ENCODE measurements at places on chromosomes 5 and 9.

- no peak for DNase-seq
These were observed 147.8 kb downstream of the TMEM38B start for GRCh38 chr9:105842023-105842644.

DNA sequence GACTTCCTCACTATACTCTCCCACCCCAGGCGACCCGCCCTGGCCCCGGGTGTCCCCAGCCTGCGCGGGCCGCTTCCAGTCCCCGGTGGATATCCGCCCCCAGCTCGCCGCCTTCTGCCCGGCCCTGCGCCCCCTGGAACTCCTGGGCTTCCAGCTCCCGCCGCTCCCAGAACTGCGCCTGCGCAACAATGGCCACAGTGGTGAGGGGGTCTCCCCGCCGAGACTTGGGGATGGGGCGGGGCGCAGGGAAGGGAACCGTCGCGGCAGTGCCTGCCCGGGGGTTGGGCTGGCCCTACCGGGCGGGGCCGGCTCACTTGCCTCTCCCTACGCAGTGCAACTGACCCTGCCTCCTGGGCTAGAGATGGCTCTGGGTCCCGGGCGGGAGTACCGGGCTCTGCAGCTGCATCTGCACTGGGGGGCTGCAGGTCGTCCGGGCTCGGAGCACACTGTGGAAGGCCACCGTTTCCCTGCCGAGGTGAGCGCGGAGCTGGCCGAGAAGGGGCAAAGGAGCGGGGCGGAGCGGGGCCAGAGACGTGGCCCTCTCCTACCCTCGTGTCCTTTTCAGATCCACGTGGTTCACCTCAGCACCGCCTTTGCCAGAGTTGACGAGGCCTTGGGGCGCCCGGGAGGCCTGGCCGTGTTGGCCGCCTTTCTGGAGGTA is 2.1 kb downstream of the CA9 start:
- no peak for DNase-seq

GRCh38 chr5:118531276-118531675 is 457.1 kb downstream of the DTWD2 start:
- no peak for DNase-seq

DNA sequence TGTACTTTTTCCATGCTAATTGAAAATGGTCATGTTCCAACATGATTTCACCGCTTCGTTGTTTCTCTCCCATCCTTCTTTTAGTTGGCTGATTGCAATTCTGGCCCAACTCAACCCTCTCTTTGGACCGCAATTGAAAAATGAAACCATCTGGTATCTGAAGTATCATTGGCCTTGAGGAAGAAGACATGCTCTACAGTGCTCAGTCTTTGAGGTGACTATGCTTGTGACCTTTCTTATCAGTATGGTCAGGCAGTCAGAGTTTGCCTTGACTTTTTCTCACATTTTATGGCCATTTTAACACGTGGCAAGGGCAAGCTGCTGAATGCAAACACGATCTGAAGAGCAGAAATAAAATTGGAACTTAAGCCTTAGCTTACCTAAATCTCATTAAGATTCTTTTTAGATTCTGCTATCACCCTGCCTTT is 36.0 kb upstream of the CREBRF start:
- DNase-seq: no peak

DNA sequence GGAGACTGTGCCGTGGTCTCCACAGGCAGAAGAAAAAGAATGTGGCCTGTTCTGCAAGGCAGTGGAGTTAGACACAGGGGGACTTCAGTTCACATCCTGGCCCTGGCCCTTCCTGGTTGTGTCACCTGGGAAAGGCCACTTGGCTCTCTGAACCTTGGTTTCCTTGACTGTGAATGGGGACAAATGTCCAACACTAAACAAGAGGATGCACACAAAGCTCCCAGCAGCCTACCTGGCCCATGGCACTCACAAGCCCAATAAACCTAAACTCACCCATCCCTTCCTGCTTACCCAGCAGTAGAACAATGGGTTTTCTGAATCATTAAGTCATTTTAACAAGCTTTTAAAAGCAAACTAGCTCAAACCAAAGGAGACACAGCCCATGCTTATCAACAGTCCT is 103.9 kb downstream of the FRMD3 start:
- DNase-seq: no peak

- no peak for DNase-seq
These were observed 66.2 kb downstream of the PLPPR1 start for GRCh38 chr9:101094686-101095085.

DNA sequence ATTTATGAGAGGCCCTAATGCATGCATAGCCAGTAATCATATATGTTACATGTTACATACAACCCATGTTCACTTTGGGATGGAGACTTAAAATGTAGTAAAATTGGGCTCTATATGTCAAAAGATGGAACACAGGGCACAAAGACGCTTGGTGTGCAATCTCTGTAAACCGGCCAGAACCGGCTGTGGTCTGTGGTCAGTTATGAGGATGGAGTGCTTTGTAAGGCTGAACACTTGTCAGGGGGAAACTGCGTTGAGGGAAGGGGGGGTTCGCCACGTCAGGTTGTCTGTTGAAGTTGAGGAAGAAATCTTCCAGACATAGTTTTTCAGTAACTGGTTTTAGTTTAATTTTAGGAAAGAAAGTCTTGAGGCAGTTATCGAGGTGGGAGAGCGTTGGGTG is 2.7 kb upstream of the CKMT2 start:
- no peak for DNase-seq

DNA sequence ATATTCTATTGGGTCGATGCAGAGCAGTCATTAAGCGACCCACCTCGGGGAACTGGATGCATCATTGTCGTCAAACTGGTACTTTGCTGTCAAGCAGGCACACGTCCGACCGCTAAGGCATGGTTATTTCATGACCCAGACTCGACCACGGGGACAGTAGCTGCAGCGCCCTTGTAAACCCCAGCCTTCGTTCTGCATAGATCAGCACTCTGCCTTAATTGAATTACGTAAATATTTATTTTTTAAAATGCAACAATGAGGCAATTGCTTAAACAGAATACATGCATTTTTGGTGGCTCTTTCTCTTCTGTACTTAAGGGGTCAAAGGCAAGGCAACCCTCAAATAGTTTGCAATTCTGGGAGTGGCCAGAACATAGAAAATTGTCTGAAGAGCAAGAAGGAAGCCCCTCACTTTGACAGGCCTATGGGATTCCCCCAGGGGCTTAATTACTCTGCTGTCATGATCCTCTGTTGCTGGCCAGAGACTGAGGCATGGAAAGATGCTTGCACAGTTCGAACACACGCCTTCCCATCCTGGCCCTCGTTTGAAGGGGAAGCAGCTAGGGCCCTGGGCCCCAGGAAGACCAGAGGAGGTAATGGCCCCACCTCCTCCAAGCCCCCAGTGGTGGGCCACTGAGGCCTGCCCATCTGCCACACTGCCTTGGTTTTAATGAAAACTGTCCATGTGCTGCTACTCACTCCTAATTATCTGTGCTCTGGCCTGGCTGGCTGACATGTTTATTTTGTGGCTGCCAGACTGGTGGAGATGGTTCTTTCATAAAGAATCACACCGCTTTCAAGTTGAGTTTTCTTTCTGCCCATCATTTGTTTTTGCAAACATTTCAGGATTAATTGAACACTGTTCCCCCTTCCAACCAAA is 169.7 kb upstream of the MAST4 start:
- DNase-seq: no peak

GRCh38 chr5:132776131-132776937 is 705 bp downstream of the SEPTIN8 start:
- no peak for DNase-seq

DNA sequence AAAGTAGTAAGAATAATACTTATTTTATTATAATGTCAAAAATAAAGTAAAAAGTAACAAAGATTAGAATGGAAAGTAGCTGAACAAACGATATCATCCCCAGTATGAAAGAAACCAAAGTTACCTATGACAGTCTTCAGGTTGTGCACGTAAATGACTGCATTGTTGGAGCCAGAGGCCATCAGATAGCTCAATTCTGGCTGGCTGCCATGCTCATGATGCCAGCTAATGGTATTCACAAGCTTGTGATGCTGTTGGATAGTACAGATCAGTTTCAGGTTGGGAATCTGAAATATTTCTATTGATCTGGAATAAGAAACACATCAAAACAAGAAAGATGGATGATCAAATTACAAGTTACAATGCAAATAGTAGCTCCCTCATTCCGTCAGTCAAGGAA is 21.1 kb downstream of the GEMIN5 start:
- no peak for DNase-seq

GRCh38 chr9:136309101-136309801 is 5.4 kb upstream of the CCDC187 start:
- no peak for DNase-seq

GRCh38 chr5:154467655-154468354 is 10.2 kb downstream of the HAND1 start:
- DNase-seq: peak; percentile 72

DNA sequence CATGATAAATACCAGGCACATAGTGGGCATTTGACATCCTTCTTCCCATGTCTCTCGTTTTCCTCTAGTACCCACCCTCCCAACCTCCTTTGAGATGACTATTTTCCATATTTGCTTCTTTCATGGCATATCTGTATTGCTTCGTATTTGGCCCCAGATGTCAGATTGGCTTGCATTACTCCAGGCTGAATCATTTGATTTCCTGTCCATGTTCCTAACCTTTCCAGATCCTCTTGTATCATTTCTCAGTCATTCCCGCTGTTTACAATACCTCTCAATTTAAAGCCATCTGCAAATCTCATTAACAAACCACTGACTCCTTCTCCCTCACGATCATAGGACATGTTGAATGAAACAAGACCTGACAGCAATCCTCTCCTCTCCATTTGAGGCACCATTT is 19.9 kb downstream of the MTX3 start:
- DNase-seq: no peak

DNA sequence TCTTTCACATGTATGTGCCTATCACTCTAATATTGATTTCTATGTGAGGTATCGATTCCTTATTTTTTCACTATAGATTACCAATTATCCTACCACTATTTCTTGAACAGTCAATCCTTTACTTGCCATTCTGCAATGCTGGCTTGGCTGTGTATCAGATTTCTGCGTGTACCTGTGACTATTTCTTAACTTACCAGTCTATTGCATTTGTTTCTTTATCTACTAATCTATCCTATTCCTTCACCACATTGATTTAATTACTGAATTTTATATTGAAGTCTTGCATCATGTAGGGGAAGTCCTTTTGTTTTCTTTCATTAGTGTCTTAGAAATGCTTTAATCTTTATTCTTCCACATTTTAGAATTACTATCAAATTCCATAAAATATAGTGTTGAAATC is 684.8 kb downstream of the LRRC70 start:
- no peak for DNase-seq

DNA sequence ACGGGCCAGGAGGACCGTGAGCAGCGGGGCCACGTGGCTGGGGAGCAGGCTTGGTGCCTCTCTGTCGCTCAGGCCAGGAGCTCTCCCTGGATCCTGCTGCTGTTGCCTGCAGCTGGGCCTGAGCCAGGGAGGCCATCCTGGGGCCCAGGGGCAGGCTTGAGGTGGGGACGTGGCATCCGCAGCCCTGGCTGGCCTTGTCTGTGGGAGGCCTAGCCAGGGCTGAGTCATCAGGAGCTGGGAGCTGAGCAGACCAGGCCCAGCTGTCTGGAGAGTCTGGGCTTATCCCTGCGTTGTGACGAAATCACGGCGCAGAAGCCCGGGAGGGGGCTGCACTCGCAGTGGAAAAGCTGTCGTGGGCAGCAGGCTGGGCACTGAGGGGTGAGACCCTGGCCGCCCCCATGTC is 138.8 kb upstream of the COL5A1 start:
- DNase-seq: no peak

- no peak for DNase-seq
These were observed 85.1 kb upstream of the RAI14 start for GRCh38 chr5:34570721-34571676.

- no peak for DNase-seq
These were observed 73.8 kb downstream of the MRPL36 start for GRCh38 chr5:1725641-1726468.

- DNase-seq: no peak
These were observed 7.1 kb upstream of the IFNA6 start for GRCh38 chr9:21357479-21358460.

- DNase-seq: no peak
These were observed 60.1 kb upstream of the LMNB1 start for GRCh38 chr5:126716861-126717260.

DNA sequence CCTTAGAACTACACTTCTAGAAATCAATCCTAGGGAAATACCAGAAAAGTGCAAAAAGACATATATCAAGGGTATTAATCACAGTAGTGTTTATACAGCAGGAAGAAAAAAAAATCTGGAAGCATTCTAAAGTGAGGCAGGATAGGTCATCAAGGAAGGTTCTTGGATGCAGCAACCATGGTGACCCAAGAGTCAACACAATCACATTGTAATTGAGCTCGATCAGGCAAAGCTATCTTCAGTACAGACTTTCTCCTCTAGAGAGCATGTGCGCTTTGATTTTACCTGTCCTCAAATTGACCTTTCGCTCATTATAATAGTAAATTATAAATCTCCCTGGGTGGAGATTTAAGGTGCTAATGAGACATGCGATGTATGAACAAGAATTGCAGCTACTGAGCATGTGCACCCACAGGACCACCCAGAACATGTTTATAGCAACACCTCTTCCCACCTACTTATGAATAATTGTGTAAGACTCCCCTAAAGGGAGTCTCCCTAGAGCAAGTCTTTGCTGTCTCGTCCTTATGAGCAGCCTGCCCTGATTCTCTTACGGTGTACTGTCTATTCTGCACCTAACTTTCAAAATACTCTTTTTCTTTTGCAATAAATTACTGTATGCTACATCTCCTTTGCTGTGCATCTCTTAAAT is 297.7 kb downstream of the ATPSCKMT start:
- no peak for DNase-seq

DNA sequence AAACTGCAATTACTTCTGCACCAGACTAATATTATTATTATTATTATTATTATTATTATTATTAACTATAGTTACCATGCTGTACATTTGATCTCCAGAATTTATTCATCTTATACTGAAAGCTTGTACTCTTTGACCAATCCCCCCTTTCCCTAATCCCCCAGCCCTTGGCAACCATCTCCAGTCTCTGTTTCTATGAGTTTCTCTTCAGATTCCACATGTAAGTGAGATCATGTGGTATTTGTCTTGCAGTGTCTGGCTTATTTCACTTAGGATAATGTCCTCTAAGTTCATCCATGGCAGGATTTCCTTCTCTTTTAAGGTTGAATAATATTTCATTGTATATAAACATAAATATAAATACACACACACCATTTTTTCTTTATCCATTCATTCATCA is 287.0 kb upstream of the DAB2 start:
- no peak for DNase-seq

- no peak for DNase-seq
These were observed 82.2 kb upstream of the CNTLN start for GRCh38 chr9:17052626-17053025.

GRCh38 chr9:83304686-83305085 is 233.5 kb downstream of the FRMD3 start:
- no peak for DNase-seq

GRCh38 chr5:109246395-109246794 is 163.4 kb downstream of the PJA2 start:
- DNase-seq: no peak

- no peak for DNase-seq
These were observed 1074.7 kb downstream of the MAT2B start for GRCh38 chr5:164580155-164580554.

DNA sequence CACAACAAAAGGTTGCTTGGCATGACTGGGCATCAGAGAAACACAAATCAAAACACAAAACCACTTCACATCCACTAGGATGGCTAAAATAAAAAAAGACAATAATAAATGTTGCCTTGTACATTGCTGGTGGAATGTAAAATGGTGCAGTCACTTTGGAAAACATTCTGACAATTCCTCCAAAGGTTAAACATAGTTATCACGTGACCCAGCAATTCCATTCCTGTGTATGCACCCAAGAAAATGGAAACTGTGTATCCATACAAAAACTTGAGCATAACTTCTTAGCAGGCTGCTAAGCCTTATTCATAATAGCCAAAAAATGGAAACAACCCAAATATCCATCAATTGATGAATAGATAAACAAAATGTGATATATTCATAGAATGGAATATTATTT is 10.2 kb upstream of the SLC46A2 start:
- DNase-seq: no peak
